ENCODE measurements at places on chromosomes 7 and 10.
A peak's percentile ranks its signal among the peaks of the same experiment; 100 is the strongest.

DNA sequence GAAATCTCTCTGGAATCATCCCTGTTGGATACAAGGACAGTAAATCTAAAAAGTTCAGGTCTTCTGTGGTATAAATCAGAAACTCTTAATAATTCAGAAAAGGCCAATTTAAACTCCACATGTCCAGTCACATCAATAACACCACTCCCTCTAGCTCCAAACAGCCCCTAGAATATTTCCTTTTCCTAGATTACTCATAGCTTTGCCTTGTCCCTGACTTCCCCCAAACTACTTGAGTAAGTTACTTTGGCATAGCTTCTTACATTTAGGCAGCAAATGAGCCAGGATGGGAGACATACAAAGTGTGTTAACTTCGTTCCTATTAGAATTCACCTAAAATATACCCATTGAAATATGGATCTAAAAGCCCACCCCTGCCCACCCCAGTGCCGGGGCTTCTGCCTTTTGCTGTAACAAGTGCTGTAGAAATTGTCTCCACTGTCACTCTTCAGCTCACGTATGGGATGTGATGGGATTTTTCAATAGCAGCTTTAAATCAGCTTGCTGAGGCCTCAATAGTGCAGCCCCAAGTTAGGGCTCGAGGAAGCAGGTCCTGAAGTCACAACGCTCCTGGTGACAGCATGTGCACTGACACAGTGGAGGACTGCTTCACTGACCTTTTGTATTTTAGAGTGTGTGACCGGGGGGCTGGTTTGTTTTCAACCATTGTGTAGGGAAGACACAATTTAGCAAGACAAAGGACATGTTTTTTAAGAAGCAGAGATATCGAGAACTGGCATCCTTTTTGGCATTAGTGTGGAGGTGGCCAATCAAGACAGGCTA, 218.2 kb upstream of the KMT2E start:
- DNase-seq = no peak

- no peak for DNase-seq
These were observed 8.4 kb downstream of the CPA2 start for GRCh38 chr7:130274983-130275591.

DNA sequence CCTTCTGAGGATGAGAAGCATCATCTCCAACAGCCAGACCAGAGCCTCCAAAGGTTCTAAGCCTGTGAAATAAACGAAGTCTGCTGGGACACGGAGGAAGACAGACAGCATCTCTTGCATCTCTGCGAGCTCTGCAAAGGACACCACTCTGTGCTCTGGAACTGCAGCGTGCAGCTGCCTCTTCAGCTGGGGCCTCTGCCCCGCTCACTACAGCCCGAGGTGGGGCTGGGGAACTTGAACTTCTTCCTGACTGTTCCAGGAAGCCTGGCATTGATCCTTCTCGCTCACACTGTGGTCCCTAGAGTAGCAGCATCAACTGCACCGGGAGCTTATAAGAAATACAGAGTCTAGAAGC, 163.3 kb downstream of the USP6NL start:
- DNase-seq = peak; percentile 3

- no peak for DNase-seq
These were observed 173.3 kb downstream of the PDE1C start for GRCh38 chr7:31896925-31897324.

- DNase-seq = peak; percentile 45
These were observed 35.4 kb downstream of the C7orf25 start for GRCh38 chr7:42876182-42877068.

DNA sequence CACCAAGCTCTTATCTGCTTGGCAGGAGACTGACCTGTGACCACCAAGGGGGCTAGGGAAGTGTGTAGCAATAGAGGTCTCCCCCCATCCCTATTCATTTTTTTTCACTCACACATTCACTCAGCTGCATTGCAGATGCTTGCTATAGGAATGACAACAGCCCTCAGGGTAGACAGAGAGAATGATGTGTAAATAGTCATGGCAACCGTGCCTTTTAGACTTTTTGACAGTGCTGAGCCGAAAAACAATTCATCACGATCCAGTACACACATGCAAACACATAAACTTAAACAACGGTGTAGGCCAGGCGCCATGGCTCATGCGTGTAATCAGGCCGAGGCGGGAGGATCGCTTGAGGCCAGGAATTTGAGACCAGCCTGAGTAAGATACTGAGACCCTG, 7.6 kb upstream of the ELN start:
- DNase-seq = no peak

DNA sequence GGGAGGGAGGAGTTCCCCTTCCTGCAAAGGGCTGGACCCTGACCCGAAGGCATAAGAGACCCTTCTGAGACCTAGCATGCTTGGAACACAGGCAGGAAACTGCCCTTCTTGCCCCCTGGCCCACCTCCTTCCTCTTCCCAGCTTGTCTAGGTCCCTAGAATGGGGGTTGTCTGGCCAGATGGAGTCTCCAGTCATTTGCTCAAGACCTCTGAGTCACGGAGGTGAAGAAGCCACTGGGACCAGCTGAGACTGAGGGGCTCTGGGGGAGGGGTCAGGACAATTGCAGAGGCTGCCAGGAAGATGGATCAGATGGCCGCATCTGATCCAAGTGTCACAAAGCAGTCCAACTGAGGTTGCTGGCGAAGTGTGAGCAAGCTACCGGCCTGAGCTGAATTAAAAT, 46.2 kb downstream of the COL13A1 start:
- DNase-seq = no peak

- no peak for DNase-seq
These were observed 39.0 kb downstream of the SEM1 start for GRCh38 chr7:96670338-96671289.

DNA sequence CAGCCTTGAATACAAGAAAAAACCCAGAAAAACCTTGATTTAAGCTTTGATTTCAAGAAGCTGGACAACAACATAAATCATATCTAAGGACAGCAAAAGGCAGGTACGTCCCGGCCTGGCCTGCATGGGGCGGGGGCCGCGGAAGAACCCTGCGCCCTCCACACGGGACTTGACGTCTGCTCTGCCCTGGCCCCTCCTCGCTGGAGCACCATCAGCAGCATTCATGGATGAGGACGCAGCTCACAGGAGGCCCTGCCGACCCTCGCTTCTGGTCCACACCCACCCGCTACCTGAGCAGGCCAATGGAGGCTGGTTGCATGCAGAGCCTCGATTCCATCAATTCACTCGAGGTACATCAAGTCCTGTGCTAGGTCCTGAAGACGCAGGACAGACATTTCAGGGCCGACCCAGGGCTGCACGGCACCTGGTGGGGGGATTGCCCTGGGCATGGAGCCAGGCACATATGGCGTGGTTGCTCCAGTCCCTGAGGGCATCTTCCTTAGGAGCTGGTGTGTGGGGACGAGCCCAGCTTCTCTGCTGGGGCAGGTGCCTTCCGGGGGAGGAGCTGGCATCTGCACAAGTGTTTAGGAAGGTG, 63.1 kb upstream of the NKX6-2 start:
- no peak for DNase-seq

DNA sequence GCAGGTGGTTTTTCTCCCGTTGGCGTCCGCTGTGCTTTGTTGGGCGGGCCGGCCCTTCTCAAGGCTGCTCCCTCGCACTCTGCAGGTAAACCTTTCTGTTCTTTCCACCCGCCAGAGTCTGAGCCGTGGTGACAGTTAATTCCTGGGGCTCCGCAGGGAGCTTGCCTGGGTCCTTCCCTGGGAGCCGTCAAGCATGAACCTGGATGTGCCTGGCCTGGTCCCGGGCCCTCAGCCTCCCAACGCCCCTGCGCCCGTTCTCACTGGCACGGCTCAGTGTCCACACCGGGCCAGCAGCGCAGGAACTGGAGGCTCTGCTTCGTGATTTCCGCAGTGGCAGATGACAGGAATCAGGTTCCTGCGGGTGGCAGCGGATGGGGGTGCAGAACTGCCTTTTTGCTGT, 10.9 kb upstream of the NKX6-2 start:
- DNase-seq = no peak
